Renal cortex interstitium (tissue), 15 donors: ENCODE measurements at places on chromosomes 2 and 18. TPM values are rescaled to one million over a fixed set of nuclear protein-coding genes. Genes with fewer than 3 reads are reported as not detected.

DNA sequence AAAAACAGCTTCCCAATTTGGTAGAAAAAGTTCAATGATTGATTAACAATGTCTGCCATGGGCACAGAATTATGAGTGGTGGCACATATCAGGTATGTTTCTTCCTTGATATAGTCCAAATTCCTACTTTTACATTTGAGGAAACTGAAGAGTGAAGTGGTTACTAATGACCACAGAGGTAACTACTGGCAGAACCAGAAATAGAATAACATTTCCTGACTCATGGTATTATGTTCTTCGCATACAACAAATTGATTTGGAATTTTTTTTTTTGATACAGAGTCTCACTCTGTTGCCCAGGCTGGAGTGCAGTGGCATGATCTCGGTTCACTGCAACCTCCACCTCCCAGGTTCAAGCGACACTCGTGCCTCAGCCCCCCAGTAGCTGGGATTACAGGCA, 6.0 kb upstream of the NFE2L2 start:
- DNase-seq = no peak

GRCh38 chr2:240922245-240922981, 16.3 kb downstream of the CROCC2 start:
- no peak for DNase-seq

GRCh38 chr2:217452928-217453327, 549.9 kb downstream of the TNS1 start:
- DNase-seq = no peak

- DNase-seq = no peak
Observed at GRCh38 chr2:78353168-78353567, 672.3 kb upstream of the REG3G start.

IL36A gene
- polyA plus RNA-seq = not detected
